ACHN (cell line): ENCODE measurements at places on chromosomes 6 and 20.

DNA sequence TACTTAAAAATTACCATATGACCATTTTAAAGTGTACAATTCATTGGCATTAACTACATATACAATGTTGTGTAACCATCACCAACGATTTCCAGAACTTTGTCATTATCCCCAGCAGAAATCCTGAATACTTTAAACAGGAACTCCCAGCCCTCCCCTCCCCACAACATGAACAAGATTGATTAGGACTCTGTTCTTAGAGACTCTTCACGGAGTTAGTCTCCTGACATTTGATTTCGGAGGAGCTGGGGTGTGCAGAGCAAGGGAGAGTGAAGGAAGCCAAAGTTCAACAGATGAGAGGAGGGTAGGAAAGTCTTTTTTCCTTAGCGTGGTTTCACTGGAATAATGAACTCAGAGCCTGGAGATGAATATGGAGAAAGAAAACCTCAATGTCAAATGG lies 17.2 kb upstream of the QKI start:
- DNase-seq = no peak

GRCh38 chr20:50111120-50111828 lies 1.7 kb downstream of the UBE2V1 start:
- DNase-seq = no peak

DNA sequence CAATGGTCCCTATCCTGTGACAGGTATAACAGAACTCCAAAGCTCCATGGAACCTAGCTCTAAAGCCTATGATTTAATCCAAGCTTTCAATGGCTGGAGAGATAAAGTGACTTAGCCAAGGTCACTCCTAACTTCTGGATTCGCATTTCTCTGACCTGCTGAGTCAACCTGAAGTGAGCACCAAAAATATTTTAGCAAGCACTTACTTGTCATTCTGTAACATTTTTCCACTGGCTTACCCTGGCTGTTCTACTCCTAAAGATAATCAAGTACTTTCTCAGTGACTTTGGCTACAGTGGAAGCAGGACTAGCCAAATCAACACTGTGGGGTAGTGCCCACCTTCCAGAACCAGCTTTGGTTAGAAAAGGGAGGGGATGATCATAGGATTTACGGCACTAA lies 188.3 kb downstream of the OGFRL1 start:
- DNase-seq = no peak

- DNase-seq = peak; percentile 94
Measured at GRCh38 chr6:36577301-36577700, 16.9 kb upstream of the SRSF3 start.

GRCh38 chr6:107642095-107642860 lies 152.4 kb downstream of the SOBP start:
- no peak for DNase-seq

DNA sequence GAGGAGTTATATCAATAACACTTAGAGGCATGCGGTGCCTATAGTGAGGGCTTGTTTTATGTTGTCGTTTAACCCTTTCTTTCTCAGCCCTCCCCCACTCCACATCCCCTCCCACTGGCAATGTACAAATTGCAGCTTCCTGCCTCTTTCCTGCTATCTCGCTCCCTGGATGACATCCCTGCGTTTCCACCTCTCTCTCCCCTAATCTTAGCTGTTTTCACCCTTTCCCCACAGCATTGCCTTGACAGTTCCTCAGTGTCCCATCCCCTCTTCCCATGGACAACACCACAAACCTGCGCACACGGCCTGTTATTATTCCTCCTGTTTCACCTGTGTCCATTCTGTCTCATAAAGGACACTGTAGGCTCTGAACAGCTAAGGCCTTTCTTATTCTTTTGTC lies 34.5 kb downstream of the MYB start:
- DNase-seq = no peak

DNA sequence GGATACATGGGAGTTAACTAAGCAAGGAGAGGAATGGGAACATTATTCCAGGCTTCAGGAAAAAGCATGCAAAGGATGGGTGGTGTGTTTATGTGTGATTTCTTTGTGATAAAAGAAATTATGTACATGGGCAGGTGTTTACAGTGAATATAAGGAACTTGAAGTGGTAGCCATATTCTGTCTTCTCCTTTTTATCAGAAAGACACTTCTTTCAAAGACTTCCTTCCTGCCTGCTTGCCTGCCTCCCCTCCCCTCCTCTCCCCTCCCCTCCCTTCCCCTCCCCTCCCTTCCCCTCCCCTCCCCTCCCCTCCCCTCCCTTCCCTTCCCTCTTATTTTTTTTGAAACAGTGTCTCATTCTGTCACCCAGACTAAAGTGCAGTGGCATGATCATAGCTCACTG lies 14.4 kb downstream of the CYB5R4 start:
- no peak for DNase-seq

DNA sequence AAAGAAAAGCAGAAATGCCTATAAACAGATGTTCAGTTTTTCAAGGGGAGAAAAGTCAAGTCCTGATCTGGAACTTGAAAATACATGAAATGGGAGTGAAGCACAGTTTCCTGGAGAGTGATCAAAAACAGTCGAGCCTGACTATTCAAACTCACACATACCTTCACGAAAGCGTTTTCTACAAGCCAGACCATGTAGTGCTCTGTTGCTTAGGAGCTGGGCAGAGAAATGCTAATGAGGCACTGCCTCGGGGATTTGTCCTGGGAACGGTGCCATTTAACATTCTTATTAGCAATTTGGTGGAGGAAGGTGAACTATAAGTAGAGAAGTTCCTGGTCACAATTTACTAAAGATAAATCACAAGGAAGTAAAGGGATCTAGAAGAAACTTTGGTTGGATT lies 5.9 kb downstream of the NHSL1 start:
- no peak for DNase-seq

GRCh38 chr6:158923805-158924498 lies 76.0 kb downstream of the RSPH3 start:
- no peak for DNase-seq

- DNase-seq = no peak
Measured at GRCh38 chr20:49684335-49684997, 29.2 kb downstream of the B4GALT5 start.

DNA sequence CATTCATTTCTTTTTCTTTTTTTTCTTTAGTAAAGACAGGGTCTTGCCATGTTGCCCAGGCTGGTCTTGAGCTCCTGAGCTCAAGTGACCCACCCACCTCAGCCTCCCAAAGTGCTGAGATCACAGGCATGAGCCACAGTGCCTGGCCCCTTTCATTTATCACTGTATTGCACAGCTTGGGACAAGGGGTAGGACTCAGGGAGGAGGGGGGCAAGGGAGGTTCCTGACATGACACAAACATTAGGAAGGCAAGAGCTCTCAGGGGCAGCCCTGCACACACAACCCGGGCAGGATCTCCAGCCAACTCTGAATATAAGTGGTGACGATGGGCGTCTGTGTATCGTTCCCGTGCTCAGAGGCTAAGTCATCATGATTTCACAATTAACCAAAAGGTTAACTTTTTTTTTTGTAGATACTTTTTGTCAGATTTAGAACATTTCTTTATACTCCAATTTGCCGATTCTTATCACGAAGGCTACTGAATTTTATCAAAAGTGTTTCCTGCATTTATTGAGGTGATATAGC lies 19.9 kb downstream of the SLC2A4RG start:
- no peak for DNase-seq

GRCh38 chr6:43009124-43009523 lies 4.6 kb downstream of the MEA1 start:
- DNase-seq = peak; percentile 42

- no peak for DNase-seq
Measured at GRCh38 chr20:15496501-15497039, 1076.7 kb downstream of the KIF16B start.

DNA sequence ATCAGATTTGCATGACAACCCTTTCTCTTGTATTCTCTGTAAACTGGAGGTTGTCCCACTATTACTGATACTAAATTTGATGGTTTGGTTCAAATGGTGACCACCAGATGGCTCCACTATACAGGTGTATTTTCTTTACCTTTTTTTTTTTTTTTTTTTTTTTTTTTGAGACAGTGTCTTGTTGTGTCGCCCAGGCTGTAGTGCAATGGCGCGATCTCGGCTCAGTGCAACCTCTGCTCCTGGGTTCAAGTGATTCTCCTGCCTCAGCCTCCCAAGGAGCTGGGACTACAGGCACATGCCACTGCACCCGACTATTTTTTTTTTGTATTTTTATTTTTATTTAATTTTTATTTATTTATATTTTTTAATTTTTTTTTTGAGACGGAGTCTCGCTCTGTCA lies 6.6 kb upstream of the WTAP start:
- DNase-seq = peak; percentile 31

- DNase-seq = no peak
Measured at GRCh38 chr6:43391440-43392031, 22.1 kb upstream of the ZNF318 start.

DNA sequence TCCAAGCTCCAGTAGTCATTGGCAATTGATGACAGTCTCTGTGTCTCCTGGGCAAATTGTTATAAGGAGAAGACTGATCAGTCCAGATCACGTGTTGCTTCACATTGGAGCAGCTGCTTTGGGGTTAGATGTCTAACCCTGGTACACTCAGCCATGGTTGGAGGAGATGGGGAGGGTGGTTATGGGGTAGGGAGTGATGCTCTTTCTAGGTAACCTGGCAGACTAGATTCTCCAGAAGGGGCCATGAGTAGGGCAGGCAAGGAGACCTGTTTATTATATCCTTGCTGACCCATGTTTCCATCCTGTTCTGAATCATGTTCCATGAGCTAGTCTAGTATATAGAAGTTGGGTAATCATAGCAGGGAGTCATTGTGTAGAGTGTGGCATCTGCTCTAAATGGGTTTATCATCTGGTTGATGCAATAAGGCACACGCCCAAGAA lies 50.8 kb upstream of the BACH2 start:
- no peak for DNase-seq

- DNase-seq = no peak
Measured at GRCh38 chr6:151974061-151974617, 166.7 kb downstream of the ESR1 start.

GRCh38 chr6:14454473-14454775 lies 336.9 kb downstream of the CD83 start:
- DNase-seq = no peak

DNA sequence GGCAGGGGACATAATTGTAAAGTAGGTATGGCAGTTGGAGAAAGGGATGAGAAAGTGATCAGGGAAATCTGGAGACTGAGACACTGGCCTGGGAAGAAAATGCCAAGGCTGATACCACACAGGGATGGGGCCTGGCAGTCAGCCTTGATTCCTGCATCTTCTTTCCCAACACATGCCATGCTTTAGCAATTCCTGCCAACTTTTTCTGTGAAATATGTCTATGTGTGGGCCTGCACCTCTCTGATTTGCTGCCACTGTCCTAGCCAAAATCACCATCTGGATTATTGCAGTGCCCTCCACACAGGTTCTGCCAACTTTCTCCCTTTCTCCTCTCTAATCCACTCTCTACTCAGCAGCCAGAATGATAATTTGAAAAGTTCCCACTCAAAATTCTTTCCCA lies 759.8 kb upstream of the CITED2 start:
- no peak for DNase-seq

DNA sequence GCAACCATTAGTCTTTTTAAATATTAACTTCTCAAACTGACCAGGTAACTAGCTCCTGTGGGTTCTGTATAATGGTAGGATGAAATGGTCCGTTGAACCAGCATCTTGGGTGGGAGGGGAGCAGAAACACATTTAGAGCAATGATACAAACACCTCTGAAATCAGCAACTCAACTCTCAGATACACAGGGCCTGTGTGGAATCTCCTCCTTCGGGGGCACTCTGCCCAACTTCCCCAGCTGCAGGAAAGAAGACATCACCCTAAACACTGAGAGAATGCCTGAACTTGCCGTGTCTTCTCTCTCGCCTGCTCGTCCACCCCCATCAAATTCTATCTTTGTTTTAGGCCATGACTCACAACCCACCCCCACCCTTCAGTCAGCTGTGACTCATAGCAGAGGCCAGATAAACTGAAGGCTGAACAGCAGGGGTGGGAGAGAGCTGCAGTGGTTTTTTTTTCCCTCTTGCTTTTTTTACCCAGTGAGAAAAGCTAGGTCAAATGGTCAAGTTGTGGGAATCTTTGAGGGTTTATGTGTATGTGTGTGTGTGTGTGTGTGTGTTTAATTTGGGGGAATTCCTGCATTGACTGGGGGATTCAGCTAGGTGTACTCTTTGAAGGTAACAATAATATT lies 593.4 kb upstream of the JAG1 start:
- DNase-seq = peak; percentile 89

DNA sequence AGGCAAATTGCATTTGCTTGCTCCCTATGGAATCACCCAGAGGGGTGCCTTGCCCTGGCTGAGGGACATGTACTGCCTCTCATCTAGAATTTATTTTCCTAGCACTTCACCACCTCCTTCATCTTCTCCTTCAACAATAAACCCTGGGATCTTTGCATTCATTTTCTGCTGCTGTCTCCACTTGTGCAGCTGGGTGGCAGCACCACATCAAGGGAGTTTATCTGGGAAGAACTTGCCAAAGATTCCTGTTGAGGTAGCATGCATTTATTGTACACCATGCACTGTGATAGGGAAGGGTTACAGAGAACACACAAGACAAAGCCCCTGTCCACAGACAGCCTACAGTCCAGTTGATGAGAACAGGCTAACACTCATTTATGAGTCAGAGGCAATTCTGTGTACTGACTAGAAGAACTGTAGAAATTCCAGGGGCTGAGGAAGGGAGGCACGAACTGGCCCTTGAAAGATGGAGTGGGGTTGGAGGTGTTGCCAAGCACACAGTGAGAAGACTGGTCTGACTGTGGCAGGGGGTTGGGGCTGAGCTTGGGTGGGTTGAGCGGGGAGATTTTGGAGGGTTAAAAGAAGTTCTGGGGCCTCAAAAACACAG lies 17.5 kb downstream of the C20orf173 start:
- DNase-seq = peak; percentile 44

DNA sequence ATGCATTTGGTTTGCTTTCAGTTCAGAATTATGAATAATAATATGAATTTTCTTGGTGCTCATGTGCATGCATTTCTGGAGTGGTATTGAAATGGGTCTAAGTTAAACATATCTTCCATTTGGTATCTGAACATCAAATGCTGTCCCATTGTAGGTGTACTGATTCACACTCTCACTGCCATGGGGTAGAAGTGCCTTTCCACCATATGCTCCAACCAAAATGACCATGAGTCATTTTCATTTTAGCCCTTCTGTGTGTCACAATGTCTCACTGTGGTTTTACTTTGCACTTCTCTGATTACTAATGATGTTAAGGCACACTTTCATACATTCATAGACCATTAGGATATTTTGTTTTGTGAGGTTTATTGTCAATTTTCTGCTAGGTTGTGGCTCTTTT lies 211.9 kb downstream of the HAO1 start:
- no peak for DNase-seq

DNA sequence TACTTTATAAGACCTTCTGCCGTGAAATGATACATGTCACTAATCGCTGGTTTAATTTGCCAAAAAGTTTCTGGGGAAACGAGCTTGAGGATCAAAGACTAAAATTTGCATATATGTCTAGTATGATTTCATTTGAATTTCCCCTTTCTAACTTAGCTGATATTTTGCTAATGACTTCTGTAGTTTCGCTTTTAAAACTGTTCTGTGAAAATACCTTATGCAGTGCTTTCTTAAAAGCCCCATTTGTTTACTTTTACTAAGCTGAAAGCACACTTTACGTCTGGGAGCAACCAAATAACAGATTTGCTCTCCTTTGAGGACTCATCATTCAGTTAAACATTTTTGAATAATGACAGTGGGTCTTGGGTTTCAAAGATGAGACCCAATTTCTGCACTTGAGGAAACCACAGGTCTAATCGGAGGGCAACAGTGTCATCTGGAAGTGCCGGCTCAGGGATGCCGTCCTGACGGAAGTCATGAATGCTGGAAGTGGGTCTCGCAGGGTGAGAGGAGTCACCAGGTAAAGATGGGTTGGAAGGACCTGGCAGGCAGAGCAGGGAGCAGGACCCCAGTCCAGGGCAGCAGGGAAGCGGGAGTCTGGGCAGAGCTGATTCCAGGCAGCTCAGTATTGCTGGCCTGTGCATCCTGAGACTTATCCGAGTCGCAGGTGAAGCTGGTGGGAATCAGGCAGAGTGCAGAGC lies 33.2 kb downstream of the PLEKHG1 start:
- no peak for DNase-seq
